GM03348 (cell line): ENCODE measurements at places on chromosomes 2 and 18.

DNA sequence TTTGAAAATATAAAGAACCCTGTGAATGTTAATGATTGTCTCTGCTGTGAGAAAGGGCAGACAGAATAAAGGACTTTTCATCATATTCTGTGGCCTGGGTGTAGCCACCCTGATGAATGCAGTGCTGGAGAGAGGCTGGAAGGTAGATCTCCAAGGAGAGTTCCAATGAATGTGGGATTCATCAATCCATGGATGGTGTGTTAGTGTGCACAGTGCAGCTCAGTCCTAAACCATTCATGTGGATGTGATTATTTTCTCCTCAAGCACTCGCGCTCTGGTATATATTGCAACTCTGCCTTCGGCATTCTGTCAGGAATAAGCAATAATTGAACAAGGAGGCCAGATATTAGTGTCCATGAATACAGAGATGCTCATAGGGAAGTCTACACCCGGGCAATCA lies 47.1 kb downstream of the LRRTM1 start:
- no peak for DNase-seq

- no peak for DNase-seq
These were observed 69.8 kb upstream of the EDAR start for GRCh38 chr2:109058802-109059201.

GRCh38 chr2:50995610-50996009 lies 36.3 kb downstream of the NRXN1 start:
- DNase-seq = peak; percentile 4

DNA sequence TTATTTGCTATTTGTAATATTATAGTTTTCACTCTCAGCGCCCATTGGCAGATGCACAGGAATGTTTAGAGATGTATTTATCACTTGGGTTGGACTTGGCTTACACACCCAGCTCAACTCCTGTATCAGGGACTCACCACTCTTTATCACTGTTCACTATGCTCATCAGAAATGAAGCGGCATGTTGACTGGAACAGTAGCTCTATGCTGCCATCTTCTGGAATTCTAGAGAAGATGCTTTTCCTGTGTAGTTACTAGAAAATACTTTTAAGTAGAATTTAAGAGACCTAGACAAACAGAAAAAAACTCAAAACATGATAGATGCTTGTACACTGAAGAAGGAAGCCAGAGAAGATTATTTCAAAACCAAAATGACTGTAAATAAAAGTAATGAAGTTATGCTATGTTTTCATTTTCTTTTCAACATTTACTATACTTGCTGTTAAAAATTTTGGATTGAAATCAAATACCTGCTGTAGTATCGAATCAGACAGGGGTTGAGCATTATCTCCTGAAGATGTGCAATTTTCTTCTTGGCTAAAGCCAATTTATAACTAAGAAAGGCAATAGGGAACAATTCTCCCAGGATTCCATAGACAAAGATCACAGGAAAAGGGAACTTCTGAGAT lies 47.4 kb upstream of the NXPH2 start:
- DNase-seq = peak; percentile 71

DNA sequence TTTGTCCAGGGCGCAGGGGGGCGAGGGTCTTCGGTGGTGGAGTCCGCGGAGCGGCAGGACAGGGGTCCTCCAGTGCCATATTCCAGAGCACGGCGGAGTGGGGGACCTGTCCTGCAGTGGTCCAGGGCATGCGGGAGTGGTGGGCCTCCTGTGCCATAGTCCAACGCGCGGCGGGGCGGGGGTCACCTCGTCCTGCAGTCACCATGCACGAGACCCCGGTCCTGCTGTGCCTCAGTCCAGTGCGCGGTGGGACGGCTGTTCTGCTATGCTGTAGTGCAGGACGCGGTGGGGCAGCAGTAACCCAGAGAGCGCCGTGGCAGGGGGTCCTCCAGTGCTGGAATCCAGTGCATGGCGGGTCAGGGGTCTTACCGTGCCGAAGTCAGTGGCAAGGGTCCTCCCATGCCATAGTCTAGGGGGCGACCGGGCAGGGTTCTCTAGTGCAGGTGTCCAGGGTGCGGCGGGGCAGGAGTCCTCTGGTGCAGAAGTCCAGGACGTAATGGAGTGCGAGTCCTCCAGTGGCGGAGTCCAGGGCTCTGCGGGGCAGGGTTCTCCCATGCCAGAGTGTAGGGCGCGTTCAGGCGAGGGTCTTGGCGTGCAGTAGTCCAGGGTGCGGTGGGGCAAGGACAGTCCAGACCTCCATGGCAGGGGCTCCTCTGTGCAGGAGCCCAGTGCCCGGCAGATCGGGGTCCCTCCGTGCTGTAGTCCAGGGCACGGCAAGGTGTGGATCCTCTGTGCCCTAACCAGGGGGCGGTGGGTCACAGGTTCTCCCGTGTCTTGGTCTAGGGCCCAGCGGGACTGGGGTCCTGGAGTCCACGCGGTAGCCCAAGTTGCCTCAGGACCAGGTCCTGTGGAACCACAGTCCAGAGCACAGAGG lies 130.4 kb downstream of the CCDC74A start:
- no peak for DNase-seq

DNA sequence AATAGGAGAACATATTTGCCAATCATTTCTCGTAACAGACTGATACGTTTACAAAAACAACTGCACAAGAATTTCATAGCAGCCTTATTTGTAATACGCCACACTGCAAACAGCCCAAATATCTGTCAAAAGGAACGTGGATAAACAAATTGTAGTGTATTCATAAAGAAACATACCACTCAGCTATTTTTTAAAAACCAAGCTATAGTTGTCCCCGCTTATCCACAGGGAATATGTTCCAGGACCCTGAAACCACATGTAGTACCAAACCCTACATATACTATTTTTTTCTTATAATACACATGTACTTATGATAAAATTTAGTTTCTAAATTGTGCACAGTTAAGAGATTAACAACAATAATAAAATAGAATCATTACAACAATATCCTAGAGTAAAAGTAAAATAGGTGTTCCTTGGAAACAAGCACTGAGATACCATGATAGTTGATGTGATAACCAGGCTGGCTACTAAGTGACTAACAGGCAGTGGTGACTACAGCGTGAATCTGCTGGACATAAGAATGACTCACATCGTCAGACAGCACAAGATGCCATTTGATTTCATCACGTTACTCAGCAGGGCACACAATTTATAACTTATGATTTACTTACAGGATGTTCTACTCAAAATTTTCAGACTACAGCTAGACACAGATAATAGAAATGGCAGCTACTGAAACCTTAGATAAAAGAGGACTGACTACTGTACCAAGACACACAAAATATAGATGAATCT lies 367.4 kb downstream of the NCKAP5 start:
- DNase-seq = peak; percentile 77

- DNase-seq = no peak
These were observed 39.4 kb upstream of the LANCL1 start for GRCh38 chr2:210515911-210516310.

DNA sequence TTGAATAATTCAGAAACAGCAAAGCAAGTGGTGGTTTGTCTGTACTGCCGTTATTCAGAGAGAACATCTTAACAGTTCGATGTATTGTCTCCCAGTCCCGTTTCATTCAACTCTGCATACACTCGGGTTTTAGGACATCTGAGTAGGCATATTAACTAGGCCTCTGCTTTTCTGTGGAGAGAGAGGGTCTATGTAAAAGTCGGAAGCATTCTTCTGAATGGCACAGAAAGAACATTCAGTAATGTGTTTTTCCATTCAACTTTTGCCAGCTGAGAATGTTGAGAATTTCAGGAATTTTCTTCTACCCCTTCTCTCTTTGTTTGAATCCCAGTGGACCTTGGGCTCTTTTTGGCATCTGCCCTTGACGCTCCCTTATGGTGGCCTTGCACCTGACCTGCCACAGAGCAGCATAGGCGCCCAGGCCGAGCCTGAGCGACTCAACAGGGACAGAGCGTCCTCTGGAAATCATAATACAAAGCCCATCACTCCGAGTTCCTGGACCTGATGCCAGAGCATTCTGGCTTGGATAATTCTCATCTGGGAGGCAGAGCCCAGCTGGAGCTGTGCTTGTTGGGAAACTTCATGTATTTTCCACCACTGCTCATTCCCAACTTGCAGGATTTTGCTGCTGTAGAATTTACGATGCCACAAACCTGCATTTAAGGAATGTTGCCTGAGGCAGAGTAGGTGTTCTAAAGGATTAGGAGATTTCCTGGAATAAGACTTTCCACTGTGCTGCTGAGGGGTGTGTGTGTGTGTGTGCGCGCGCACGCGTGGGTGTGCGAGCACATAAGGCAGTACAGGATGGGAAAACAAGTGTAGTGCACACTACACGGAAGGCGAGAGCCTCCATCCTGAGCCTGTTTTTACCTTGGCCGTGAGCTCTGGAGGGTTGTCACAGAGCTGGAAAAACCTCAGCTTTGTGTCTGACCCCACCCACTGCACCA lies 77.2 kb upstream of the TXNDC2 start:
- DNase-seq = peak; percentile 54

DNA sequence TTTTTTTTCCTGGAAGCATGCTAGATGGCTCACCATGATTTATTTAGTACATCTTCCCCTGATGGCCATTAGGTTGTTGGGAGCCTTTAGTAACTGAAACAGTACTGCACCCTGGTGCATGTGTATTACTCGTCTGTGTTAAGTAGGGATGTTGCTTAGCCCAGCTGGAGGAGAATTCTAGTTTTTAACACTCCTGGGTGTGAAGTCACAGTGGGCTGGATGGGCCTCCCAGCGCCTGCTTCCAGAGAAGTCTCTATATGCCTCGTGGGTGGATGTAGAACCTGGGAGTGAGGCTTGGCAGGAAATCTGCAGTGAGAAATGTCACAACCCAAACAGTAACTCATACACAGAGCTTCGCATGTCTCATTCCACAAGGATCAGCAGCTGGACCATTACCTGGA lies 28.9 kb upstream of the NT5DC4 start:
- no peak for DNase-seq

DNA sequence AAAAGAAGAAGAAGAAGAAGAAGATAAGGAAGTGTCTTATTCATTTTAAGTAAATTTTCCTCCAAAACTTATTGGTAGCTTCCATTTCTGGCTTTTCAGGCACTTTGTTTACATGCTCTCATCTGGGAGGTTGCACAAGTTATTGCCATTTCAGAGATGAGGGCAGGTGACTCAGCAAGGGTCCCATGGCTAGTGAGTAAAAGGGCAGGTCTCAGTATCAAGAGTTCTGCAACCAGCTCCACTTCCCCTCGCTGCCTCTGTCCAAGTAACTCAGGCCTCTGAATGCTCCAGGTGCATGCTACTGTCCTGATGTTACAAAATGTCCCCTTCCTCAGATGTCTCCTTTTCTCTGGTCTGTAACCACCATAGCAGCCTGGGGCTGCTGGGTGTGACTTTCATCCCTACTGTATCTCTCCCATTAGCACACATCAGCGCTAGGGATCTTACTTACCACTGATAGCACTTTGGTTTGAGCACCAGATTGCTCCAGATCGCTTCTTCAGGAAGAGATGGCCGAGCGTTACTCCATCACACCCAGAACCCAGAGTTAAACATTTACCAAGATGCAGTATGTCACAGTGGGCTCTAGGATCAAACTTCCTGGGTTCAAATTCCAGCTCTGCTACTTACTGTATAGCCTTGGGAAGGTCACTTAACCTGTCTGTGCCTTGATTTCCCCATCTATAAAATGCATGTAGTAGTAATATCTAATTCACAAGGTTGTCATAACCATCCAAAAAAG lies 57.4 kb upstream of the LAPTM4A start:
- no peak for DNase-seq

- DNase-seq = no peak
These were observed 110.5 kb upstream of the NCK2 start for GRCh38 chr2:105634198-105634597.

- no peak for DNase-seq
These were observed 15.3 kb downstream of the PARD6G start for GRCh38 chr18:80232030-80232429.

- no peak for DNase-seq
These were observed 344.7 kb downstream of the MYCN start for GRCh38 chr2:16284941-16285625.

DNA sequence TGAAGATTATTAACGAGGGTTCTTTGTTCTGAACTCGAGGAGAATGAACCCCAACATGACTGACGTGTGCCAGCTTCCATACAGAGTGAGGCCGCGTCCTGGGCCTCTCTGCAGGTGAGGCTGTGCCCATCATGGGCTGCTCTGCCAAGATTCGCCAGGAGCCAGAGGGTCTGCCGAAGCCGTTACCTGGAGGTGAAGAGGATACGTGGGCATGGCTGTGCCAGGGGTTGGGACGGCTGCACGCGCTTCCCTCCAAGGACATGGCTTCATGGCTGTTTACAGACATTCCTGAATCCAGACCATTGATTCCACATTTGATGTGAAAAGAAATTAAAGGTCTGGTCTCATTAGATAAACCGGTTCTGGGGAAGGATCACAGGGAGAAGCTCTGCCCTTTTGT lies 211.4 kb upstream of the SALL3 start:
- no peak for DNase-seq

GRCh38 chr18:62989195-62989594 lies 273.9 kb downstream of the PHLPP1 start:
- no peak for DNase-seq

- no peak for DNase-seq
These were observed 68.6 kb upstream of the BZW1 start for GRCh38 chr2:200743042-200743676.

DNA sequence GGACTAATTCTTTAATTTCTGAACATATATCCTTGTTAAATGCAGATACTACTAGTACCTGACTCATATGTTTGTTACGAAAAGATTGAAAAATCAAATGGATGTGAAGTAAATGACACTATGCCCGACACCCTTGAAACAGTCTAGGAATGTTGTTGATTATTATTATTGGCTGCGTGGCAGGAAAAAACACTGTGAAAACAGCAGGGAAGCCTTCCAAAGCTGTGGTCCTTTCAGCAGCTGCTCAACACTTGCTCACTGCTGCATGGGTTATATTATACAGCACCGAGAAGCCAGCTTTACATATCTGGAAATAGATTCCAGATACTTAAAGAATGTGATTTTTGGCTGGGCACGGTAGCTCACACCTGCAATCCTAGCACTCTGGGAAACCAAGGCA lies 26.5 kb downstream of the CRYGD start:
- DNase-seq = peak; percentile 62

DNA sequence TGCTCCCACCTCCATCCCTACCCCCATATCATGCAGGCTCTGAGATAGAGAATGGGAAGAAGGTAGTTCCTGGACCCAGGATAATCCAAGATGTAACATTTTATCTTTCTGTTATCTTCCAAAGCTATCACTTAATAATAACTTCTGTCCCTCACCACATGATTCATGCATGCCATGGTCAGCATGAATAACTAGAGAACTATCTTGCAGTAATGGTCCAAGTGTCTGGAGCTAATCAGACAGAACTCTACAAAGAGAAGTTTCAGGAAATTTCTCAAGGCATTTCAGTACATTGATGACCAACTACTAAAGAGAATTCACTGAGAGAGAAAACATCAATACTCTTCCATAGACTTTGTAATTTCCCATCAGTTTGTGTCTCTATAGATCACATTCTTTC lies 1469.7 kb upstream of the PIK3C3 start:
- DNase-seq = no peak

- DNase-seq = no peak
These were observed 732.2 kb downstream of the SOCS6 start for GRCh38 chr18:71021030-71021362.
